ENCODE measurements at places on chromosomes 1 and 21.

- no peak for DNase-seq
Observed at GRCh38 chr1:75449998-75450397, 160.9 kb downstream of the SLC44A5 start.

GRCh38 chr1:232302376-232303221 lies 327.3 kb downstream of the SIPA1L2 start:
- DNase-seq: no peak

DNA sequence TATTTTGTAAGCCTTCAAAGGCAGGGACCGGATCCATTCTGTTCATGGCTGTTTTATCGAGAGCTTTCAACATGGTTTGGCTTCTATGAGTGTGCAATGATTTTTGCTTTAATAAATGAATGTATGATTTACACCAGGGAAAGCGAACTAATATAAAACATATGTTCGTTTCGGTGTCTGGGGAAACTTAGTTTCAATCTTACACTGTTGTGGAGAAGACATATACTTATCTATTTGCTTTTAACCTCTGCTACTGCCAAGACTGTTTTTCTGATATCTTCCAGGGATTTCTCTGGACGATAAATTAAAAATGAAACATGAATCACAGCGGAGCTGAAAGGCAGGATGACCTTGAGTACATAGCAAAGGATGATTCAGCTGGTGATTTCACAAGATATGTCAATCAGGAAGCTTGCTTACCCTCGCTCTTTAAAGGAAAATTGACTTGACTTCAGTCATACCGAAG lies 14.7 kb upstream of the CYYR1 start:
- no peak for DNase-seq

DNA sequence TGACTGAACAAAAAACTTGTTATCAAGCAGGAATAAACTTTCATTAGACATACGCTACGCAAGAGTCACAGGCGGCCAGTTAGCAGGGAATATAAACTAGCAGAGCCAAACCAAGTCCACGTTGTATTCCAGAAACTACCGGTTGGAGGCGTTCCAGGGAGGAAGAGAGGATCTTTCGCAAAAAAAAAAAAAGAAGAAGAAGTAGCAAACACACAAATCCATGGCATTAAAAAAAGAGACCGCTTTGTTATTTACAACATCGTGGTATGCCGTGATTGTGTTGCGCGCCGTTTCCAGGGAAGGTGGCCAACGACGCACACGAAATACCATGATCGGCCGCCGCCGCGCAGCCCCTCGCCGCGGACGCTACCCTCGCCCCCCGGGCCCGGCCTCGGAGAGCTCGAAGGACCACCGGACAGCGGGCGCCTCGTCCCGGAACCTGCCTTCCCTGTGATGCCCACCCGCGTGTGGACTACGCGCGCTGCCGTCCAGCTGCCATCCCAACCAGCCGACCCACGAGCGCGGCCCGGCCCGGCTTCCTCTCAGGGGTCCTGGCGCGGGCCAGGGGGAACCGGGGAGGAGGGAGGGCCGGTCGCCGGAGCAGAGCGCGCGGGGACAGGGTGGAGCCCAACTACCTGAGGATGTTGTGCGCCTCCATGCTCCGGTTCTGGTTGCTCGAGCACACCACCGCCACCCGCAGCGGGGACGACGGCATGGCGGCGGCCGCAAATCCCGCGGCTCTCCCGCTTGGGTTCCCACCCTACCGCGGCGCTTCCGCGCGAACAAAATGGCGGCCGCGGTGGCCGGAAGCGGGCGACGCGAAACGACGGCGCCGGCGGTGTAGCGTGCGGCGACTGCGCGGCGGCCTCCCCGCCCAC lies 581 bp downstream of the SSU72 start:
- DNase-seq: peak; percentile 84

GRCh38 chr1:163544441-163544840 lies 222.7 kb downstream of the NUF2 start:
- no peak for DNase-seq

DNA sequence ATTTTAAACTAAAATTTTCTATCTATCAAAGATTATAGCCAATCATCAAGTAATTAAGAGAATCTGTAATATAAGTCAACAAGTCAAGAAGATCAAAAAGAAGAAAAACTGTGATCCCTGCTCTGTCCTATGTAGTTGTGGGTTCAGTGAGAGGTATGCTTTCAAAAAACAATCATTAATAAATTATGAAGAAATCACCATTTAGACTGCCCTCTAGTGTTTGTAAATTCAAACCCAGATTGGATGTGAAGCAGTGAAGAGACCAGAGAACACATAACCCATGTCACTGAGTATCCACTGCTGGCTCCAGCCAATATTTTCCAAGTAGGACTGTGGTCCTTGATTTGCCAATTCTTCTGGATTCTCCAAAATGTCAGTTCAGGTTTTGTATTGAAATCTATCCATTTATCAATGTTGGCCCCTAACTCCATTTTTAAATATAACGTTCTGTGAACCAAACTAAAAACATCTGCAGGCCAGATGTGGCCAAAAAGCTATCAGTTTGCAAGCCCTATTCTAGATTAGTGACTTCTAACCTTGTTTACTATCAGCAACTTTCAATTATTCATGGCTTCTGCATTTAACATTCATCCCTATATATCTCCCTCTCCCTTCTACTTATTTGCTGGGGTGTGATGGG lies 467.5 kb upstream of the CXADR start:
- DNase-seq: no peak

- DNase-seq: no peak
Observed at GRCh38 chr1:230303822-230304221, 122.3 kb downstream of the PGBD5 start.

DNA sequence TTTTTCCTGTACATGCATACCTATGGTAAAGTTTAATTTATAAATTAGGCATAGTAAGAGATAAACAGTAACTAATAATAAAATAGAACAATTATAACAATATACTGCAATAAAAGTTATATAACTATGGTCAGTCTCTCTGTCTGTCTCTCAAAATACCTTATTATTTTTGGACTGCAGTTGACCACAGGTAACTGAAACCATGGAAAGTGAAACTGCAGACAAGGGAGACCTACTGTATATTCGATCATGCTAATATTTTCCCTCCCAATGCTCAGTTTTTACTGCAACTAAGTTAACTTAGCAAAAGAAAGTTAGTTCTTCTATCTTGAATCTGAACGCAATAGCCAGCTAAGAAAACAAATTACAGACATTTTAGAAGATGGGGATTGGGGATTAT lies 12.3 kb upstream of the DHX9 start:
- no peak for DNase-seq

DNA sequence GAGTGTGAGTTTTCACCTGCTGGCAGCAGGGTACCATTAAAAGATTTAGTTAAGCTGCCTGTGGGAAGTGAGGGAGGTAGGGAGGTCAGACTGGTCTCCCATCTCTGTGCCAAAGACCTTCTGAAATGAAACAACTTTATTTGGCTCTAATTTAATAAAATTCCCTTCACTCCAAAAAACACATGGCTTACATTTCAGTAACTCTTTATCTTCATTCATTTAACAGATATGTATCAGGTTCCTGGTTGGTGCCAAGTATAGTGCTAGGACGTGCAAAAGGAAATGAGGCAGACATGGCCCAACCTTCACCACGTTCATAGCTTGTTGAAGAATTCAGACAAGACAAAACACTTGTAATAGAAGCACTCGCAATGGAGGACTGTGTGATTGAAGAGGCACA lies 282.3 kb downstream of the SEC16B start:
- DNase-seq: no peak

GRCh38 chr1:60415696-60416095 lies 342.1 kb upstream of the C1orf87 start:
- DNase-seq: no peak

DNA sequence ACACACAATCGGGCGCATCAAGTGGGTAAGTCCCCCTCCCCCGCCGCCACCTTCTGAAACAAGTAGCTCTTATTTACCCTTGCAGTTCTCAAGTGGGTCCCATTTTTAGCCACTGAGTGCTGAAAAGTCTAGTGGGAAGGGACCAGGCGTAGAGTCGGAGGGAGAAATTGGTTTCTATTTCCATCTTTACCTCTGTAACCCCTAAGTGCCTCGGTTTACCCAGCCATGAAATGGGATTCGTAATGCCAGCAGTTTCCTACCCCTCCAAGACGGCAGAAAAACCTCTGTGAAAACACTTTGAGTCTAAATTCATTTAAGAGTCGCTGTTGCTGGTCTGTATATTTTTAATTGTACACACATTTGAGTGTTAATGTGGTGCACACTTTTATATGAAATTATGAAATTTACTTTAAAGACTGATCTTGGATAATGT lies 928 bp downstream of the TLCD4 start:
- no peak for DNase-seq

GRCh38 chr1:17540255-17541001 lies 930 bp downstream of the ARHGEF10L start:
- DNase-seq: no peak

GRCh38 chr1:81125672-81126071 lies 675.1 kb upstream of the ADGRL2 start:
- DNase-seq: no peak

GRCh38 chr1:172451002-172451443 lies 7.2 kb upstream of the PIGC start:
- no peak for DNase-seq

DNA sequence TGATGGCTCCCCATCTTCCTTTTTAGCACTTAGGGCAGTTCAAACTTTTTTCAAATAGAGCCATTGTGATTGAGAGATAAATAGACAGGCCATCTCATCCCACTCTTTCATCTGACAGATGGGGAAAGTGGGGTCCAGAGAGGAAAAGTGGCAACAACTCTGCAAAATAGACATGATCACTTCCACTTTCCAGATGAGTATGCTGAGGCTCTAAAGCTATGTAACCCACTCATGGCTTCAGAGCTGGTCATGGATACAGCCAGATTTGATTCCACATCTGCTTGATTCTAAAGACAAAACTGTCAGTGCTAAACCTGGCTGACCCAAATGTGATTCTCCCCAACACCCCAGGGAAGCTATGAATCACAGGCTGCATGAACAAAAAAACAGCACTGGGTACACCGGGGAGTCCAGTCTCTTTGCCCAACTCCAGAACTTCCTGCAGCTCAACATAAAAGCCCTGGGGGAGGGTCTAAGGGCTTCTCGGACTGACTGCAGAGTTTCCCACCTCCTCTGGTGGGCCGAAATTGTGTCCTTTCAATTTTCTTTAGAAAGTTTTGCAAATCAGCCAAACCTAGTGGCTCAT lies 59.3 kb downstream of the PLPP3 start:
- DNase-seq: no peak

- DNase-seq: no peak
Observed at GRCh38 chr21:29238967-29239290, 59.8 kb upstream of the BACH1 start.

- no peak for DNase-seq
Observed at GRCh38 chr1:29057700-29058099, 66.0 kb downstream of the TMEM200B start.

DNA sequence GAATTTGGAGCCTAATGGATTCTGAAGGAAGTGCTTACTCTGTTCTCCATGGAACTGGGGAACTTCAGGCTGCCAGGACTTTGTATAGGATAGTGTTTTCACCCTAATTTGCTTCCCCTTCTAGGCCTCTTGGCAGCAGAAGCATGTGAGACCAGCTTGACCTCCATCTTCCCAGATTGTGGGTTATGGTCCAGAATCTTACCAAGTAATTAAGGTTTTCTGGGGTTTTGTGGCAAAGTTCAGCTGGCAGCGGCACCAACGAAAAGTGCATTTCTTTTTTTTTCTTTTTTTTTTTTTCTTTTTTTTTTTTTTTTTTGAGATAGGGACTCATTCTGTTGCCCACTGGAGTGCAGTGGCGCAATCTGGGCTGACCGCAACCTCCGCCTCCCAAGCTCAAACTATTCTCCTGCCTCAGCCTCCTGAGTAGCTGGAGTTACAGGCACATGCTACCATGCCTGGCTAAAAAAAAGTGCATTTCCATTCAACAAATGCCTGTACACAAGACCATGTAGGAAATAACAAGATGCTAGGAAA lies 3.4 kb upstream of the BMP8A start:
- DNase-seq: no peak

GRCh38 chr1:169809370-169810095 lies 14.8 kb upstream of the METTL18 start:
- DNase-seq: peak; percentile 22
